ENCODE measurements at places on chromosomes 4 and X.

DNA sequence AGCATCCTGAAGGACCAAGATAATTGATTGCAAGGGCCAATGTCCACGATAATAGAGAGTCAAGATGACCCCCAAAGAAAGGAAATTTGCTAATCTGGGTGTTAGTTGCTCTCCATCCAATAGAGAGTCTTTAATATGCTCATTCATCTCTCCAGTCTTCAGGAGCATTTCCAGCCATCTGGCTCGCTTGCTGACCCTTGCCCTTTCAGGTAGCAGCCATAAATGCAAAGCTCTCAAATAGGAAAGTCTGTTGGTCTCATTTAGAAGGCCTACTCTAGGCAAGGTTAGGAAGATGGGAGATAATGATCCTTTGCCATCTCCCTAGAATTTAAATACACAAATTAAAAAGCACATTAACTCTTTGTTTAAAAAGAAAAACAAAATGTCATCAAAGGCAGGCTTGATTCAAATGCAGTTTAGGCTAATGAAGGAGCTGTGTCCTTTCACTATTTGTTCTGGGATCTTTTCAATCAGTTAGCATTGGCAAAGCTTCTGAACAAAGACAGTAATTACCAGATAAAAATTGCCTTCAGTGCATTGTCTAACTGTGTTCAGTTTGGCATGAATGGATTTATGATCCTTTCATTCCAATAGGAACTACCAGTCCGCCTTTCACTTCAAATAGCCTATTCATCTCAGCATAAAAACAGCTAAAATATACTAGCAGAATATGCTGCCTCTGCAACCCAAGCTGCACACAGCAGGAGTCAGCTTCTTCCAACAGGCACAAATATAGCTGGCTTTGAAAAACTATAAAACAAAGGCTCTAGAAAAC lies 49.6 kb upstream of the ATXN3L start:
- no peak for DNase-seq

DNA sequence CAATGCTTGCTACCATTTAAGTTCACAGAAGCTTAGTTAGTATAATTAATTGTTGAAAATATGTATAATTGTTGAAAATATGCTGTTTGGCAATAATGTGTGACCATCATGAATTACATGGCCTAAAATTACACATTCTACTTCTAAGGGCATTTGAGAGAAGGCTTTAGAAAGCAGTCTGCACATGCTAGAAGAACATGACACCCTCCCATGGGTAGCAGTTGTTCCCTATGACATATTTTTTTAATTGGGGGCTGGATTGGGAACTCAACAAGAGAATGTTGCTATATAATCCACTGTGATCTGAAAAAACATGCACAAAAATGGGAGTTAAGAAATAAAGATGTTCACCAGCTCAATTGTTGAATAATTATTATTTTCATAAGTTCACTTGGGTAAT lies 331.4 kb downstream of the ARHGAP24 start:
- DNase-seq: no peak

DNA sequence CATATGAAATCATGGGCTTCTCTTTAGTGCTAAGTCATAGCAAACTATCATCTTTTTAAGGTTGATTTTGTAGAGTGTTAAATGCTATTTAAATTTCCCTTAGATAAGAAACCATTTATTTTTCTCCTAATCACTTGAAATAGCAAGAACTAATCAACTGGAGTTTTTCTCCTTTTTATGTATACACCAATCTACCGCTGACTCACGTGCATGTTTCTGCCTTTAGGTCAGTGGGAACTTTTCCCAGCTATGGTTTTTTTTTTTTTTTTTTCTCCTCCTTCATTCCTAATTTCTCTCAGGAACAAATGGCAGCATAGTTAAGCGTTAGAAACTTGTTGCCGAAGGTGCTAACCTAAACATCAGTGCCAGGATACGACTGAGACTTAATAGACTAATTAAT lies 176.4 kb downstream of the BMPR1B start:
- DNase-seq: no peak

- no peak for DNase-seq
These were observed 196.4 kb downstream of the DMD start for GRCh38 chrX:33014949-33015348.

- no peak for DNase-seq
These were observed 43.4 kb downstream of the NRK start for GRCh38 chrX:105865709-105866108.

DNA sequence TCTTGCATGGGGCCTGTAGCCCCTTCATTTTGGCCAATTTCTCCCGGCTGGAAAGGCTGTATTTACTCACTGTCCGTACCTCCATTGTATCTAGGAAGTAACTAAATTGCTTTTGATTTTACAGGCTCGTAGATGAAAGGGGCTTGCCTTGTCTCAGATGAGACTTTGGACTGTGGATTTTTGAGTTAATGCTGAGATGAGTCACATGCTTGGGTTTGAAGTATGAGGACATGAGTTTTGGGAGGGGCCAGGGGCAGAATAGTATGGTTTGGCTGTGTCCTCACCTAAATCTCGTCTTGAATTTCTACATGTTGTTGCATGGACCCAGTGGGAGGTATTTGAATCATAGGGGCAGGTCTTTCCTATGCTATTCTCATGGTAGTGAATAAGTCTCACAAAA lies 407.6 kb upstream of the NDST3 start:
- DNase-seq: no peak

- DNase-seq: no peak
These were observed 31.3 kb downstream of the DRD5 start for GRCh38 chr4:9812501-9813340.

- peak; percentile 61 for DNase-seq
These were observed at the start of gene IL13RA1 for GRCh38 chrX:118726887-118727685. Gene IL13RA1, plus strand, starts transcription at chrX:118727606. Its CDS starts 33 bp downstream, at chrX:118727639.

DNA sequence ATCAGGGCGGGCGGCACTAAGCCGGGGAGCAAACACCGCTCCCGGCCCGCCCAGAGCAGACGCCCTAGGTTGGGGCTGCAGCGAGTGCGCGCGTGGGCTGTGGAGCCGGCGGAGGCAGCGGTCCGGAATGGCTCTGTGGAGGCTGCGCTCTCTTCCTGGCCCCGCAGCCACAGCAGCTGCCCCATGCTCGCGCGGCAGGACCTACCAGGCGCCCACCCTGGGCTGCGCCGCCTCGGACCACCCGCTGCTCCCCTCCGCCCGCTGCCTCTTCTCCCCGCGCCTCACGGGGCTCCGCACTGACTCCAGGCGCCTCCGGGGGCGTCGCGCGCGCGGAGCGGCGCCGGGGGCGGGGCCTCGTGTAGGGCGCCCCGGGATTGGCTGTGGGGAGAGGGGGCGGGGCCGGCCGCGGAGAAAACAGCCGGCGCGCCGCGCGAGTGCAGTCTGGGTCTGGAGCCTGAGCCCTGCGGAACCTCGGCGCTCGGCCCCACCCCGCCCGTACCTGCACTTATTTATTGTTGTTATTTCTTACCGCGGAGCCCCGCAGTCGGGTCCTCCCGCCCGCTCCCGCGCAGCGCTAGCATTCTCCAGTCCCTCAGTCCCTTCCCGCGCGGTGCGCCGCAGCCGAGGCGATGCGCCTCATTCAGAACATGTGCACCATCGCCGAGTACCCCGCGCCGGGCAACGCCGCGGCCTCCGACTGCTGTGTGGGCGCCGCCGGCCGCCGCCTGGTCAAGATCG lies at the start of gene RASL11B:
Gene RASL11B, plus strand, starts transcription at position 439 of the 738 bp plus-strand sequence. Its CDS starts 191 bp downstream, at position 630.
- peak; percentile 79 for DNase-seq

DNA sequence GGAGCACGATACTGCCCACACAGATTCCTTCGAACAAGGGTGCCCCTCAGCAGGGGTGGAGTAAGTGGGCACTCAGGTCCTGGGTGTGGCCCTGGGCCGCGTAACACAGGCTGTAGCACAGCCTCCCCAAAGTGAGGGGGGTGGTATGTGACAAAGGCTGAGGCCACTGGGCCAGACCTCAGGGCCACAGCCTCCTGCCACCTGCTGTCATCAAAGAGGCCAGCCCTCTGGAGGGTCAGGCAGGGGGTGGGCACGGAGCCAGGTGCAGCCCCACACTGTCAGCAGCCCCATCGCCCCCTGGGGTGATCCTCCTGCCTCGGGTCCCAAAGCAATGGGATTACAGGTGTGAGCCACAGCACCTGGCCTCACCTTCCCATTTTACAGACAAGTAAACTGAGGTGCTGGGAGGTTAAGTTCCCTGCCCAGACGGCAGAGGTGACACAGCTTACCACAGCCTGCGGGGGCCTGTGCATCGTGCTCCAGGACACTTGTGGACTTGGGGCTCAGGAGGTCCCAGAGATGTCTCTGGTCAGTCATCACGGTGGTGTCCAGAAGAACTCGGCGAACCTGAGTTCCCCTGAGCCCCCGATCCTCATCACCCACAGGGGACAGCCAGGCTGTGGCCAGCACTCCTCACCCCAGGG lies 27.5 kb upstream of the MXD4 start:
- DNase-seq: no peak

- no peak for DNase-seq
These were observed 168.6 kb downstream of the PPP3CA start for GRCh38 chr4:101178731-101179130.

DNA sequence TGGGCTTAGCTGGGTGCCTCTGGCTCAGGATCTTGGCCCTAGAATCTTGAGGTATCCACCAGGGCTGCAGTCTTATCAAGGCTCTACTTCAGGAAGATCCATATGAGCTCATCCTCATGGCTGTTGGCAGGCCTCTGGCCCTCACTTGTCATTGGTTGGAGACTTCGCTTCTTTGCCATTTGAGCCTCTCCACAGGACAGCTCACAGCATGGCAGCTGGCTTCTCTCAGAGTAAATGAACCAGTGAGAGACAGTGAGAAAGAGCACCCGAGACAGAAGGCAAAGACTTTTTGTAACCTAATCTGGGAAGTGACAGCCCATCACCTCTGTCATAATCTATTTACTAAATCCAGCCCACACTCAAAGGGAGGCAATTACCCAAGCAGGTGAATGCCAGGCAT lies 236.8 kb downstream of the GPAT3 start:
- no peak for DNase-seq

DNA sequence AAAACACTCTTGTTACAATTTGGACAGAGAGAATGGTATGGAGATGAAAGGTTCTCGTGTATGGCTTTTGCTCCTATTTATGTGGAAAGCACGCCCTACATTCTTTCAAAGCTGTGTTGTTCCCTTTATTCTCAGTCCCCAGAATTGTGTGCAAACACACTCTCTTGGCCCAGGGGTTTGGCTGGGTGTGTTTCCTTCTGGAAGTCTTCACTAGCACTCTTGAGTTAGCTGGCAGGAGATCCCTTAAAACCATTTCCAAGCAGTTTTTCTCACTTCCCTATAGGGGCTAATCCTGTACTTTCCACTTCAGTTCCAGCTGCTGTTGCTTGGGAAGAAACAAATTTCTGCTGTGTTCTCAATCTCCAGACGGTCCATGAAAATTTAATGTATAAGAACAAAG lies 35.1 kb downstream of the FHL1 start:
- no peak for DNase-seq

- no peak for DNase-seq
These were observed 21.0 kb downstream of the MSN start for GRCh38 chrX:65688403-65688871.

- no peak for DNase-seq
These were observed 61.6 kb upstream of the DHX15 start for GRCh38 chr4:24645765-24646550.

DNA sequence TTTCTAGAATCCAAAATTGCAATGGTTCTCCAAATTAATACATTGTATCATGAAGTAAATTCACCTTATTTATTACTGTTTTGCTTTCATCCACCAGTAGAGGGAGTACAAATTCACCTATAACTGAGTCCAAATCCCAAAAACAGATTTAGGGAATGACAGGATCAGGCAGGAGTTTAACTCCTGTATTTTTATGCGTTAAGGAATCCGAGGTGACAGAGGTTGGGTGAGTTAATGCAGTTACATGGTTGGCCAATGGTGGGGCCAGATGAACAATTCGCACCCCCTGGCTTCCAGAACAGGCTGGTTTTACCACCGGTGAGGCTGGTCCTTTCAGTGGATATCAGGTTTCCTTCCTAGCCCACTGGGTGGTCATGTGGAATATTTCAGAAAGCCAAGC lies 82.4 kb downstream of the MTNR1A start:
- no peak for DNase-seq

DNA sequence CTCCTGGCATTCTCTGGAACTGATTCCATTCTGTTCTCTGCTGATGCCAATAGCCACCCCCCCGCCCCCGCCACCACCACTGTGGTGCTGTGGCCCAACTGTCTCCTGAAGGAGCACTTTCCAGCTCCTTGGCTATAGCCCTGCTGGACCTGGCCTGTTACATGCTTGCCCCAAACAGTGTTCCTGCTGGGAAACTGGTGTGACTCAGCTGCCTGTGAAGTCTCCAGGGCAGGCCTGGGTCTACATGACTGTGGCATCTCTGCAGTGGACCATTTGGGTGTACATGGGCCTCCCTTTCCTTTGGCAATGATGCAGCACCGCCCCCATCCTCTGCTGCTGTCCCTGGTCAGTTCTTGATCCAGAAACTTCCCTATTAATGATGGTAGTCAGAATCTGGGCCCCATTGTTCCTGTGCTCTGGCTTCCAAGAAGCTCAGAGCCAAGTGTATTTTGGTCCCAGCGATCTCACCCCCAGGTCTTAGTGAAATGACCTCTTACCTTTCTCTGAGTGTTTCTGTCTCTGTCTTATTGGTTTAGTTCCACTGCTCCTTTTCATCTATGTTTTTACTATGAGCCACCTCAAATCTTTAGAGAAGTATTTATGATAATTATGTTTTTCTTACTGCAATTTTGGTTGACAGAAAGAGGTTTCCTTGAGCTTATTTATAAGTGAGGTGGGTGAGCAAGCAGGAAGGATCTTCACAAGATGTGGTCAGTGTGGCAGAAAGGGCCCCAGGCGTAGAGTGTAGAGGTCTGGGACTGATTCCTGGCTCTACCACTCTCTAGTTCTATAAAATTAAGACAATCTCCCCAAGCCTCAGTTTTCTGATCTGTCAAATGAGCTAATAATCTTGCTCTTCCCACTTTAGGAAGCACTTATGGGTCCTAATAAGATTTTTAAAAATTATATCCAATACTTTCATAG lies 210.7 kb upstream of the EOLA2 start:
- no peak for DNase-seq

- no peak for DNase-seq
These were observed 133.6 kb upstream of the FAM9C start for GRCh38 chrX:13177921-13178566.

Measured in C1 segment of cervical spinal cord (tissue), 14 donors.